WTC11 (cell line): ENCODE measurements at places on chromosomes 12 and 14.
A peak's percentile ranks its signal among the peaks of the same experiment; 100 is the strongest.

DNA sequence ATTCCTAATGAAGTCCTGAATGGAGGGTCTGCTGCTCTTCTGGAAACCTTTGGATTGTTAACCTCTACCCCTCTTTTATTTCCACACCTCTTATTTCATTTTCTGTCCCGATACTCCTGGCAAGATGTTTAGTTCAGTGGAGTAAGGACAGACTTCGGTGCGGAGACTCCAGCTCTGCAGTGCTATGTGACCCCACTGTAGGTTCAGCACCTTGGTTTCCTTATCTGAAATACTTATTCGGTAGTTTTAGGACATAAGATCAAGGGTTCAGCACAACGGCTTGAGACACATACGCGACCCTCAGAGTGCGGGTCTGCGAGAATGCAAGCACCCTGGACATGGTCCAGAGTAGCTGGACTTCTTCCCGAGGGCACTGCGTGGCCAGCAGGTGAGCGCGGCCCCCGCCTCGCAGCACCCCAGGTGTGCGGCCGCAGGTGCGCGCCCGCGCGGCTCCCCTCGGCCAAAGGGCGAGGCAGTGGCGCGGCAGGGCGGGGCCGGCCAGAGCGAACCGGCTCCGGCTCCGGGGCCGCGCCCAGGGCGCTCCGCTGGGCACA is 465 bp upstream of the FGD4 start:
- DNase-seq, result no peak

DNA sequence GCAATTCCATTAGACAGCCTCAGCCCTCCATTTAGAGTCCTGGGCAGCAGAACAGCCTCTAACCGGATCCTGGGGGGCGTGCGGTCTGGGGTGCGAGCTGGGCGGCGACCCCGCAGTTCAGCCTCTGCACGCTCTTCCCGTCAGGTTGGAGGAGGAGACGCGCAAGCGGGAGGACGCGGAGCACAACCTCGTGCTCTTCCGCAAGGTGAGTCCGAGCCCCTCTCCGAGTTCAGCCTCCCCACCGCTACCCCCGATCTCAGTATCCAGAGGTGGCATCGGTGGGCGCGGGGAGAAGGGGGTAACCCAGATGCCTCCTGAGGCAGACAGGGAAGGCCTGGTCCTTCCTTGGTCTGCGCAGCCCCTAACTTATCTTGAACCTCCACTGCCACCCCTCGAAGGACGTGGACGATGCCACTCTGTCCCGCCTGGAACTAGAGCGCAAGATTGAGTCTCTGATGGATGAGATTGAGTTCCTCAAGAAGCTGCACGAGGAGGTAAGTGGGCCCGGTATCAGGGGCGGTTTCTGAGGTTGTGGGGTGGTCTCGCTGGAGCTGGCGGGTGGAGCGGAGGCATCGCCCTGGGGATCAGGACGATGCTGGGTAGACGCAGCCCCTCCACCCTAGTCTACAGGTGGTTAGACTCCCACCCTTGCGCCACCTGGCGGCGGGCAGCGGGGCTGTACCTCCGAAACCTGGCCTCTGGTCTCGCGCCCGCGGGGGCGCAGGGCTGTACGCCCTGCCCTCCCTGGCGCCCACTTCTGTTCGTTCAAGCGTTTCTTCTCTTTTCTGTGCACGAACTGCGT is 1.3 kb downstream of the PRPH start:
- DNase-seq, result peak; percentile 84

DNA sequence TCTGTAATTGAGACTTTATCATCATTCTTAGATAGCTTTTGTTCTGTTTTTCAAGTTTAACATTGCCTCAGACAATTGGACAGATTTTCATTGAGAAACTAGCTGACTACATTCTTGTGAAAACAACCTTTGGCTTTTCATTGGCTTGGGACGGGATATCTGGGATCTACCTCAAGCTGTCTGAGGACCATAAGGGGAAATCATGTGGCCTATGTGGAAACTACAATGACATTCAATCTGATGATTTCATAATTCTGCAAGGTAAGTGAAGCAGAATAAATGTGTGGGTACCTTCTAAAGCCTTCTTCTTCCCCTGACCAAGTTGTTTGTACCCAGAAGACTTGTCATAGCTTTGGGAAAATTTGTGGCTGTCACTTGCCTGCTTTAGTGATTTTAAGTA is 133.5 kb downstream of the OTOGL start:
- DNase-seq, result no peak

- peak; percentile 49 for DNase-seq
Measured at GRCh38 chr14:76920331-76921087, 94.3 kb downstream of the LRRC74A start.

GRCh38 chr12:102879144-102879763 is 37.8 kb downstream of the PAH start:
- peak; percentile 51 for DNase-seq

- DNase-seq, result no peak
Measured at GRCh38 chr14:50225067-50225973, 6.1 kb downstream of the SOS2 start.

GRCh38 chr14:74934041-74934440 is 11.0 kb upstream of the RPS6KL1 start:
- no peak for DNase-seq

- no peak for DNase-seq
Measured at GRCh38 chr14:56709201-56709600, 101.1 kb downstream of the OTX2 start.

GRCh38 chr12:121792607-121793439 is 665 bp downstream of the RHOF start:
- no peak for DNase-seq

GRCh38 chr12:85089792-85090191 is 53.6 kb downstream of the LRRIQ1 start:
- no peak for DNase-seq

GRCh38 chr12:45669792-45670191 is 59.7 kb upstream of the ARID2 start:
- DNase-seq, result no peak

- DNase-seq, result no peak
Measured at GRCh38 chr12:68498736-68499135, 112.0 kb upstream of the RAP1B start.

GRCh38 chr14:69753860-69754259 is 13.1 kb upstream of the SRSF5 start:
- no peak for DNase-seq

DNA sequence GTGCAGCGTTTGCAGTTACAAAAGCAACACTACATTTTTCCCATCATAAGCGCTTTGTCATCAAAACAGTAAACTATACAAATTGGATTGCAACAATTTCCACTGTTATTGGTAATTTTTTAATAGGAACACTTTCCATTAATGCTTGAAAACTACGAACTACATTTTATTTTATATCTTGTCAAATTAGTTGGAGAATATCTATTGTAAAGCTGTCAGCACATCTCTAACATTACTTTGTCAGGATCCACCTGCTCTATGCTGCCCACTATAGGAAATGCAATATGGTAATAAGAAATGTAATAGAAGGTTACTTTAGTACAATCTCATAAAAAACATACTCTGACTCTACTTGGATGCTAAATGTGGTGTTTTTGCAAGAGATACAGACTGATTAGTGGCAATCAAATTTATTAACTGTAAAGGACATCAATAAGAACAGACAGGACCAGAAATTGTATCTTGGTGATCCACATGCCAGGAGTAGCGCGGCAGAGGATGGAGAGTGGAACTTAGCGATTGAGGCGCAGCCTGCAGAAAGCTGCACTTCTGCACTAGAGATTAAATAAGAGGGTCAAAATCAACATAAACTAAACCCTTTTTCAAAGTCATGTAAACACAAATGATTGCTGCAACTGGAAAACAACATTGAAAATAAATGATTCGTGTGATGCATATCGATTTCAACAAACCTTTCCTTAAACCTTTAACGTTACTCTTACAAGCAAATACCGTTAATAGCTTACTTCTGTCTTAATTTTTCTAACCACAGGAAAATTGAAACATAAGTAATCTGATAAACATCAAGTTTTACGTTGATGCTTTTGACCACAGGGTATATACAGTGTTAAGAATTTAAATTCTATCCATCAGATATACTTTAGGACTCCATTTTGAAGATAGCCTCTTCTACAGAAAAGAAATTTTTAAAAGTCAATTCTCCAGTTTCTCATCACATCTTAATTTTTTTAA is 3.6 kb upstream of the ARID2 start:
- DNase-seq, result no peak

DNA sequence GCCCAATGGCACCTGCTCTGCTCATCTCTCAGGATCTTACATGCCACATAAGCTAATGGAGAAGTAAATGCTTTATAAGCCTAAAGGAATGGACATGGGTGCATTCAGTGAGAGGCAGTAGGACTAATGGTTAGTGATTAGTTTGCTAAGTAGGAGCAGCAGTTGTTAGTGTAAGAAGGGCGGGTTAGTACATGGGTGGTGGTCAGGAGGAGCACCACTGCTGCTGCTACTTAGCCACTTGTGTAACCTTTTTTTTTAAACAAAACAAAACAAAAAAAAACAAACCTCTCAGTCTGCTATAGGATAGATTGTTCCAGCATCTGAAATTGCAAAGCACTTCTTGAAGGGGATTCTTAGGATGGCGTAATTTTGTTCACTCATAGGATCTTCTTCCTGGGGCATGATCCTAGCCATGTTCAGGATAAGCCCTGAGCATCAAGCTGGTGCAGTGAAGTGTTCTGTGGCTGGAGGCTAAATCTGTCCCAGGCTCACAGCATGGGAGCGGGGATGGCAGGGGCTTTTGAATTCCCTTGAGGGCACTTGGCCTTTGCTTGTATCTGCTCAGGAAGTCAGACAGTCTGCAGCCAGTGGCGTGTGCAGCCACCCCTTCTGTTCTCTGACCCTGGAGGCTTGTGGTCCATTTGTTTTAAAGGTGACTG is 63.6 kb downstream of the CHST11 start:
- no peak for DNase-seq

DNA sequence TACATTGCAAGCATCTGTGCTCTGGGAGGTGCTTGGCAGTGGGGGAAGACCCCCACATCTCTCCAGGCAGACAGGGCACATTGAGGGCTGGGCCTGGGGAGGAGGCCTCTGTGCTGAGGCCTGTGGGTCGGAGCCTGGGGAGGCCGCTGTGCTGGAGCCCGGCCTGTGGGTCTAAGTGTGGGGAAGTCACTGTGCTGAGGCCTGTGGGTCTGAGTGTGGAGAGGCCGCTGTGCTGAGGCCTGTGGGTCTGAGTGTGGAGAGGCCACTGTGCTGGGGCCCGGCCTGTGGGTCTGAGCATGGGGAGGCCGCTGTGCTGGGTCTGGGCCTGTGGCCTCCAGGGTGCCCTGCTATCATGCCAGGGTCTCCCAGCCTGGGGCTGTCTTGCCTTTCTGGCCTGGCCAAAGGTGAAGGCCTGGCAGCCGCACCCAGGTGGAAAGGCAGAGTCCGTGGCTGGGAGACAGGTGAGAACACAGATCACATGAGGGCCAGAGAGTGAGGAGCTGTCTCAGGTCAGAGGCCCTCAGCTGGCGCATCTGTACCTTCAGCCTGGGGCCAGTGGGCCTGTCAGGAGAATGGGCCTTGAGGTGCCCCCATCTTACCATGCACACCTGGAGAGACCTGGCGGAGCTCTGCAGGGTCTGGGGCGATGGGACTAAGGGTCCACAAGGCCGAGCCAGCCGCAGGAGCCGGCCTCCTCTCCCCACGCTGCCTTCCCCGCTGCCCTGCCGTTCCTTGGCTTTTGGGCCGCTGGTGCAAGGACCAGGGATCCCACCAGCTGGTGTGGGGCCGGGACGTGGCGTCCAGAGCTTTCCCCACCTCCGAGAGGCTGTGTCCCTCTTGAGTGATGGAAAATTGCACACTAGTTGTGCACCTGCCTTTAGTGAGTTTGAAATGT is 18.6 kb upstream of the CRIP2 start:
- no peak for DNase-seq

GRCh38 chr12:109726511-109727038 is 12.9 kb downstream of the FAM222A start:
- DNase-seq, result no peak

DNA sequence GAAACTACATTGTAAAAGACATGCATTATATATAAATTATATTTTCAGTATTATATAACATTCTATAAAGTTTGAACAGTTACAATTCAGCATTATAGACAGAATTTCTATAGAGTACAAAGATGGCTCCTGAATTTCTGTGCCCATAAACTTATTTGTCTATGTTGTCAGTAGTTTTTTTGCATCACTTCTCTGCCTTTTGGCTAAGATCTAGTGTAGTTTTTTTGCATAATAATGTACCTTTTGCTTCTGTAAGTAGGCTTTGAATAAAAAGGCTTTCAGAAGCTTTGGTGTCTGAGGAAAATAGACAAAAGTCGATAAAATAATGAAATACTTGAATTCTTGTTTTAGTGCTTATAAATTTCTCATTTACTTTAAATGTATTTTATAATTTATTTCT is 11.1 kb downstream of the DNAL1 start:
- no peak for DNase-seq

- DNase-seq, result no peak
Measured at GRCh38 chr12:42502682-42503081, 86.9 kb downstream of the PRICKLE1 start.

DNA sequence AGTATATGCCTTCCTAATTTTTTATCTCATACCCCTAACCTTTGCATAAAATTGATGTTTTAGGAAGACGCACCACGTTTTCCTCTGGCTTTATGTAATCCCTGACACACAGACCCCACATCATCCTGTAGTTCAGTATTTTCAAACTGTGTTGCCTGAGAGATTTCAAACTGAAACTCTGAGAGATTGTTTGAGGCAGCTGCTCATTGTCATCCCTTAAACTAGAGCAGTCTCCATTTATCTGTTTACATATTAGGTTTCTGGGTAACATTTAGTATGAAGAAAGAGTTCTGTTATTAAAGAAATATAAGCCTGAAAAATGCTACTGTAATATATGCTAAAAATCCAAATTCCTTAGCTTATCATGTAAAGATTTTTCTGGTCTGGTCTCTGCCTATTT is 24.3 kb downstream of the MNAT1 start:
- DNase-seq, result no peak

- no peak for DNase-seq
Measured at GRCh38 chr14:56487090-56487667, 92.4 kb upstream of the TMEM260 start.

DNA sequence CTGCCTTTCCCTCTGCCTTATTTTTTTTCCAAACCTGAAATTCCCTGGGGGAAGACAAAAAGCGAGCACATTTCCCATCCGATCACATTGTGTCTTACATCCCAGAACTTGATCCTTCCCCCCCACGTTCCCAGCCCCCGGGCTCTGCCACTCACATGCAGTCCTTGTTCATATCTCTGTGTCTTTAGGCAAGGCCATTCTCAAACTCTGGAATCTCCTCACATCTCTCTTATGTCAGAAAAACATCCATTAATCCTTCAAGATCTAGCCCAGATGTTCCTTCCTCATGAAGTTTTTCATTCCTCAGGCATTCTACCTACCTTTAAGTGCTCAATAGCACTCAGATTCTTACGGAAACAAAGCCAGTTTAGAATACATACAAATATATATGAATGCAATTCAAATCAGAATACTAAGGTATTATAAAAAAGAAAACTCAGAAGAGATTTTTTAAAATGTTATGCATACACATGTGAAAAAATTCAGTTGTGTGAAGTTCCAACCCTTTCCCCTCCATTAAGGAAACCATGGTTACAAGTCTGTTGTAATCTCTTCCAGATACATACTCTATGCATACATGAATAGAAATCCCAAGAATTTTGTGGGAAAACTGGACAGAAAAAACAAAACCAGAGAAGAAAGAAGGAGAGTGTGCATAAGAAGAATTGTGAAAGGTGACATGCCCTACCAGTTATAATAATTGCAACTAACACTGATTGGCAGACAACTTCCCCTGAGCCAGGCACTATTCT is 120.3 kb downstream of the SLC38A1 start:
- no peak for DNase-seq

- DNase-seq, result no peak
Measured at GRCh38 chr12:50841716-50842531, 802 bp upstream of the TMPRSS12 start.
